ENCODE measurements at places on chromosomes 5 and 9. TPM values are rescaled to one million over a fixed set of nuclear protein-coding genes. Genes with fewer than 3 reads are reported as not detected.

Gene NNT
- total RNA-seq, result 59.0 TPM

Gene NUDT2
- 19.7 TPM for total RNA-seq

Gene OR13F1
- total RNA-seq, result not detected

GRCh38 chr5:81251922-81252321, 18.8 kb downstream of the CKMT2 start:
- no peak for DNase-seq
- peaks cover 8% of the 10 kb centered on the region for H3K36me3 ChIP-seq
- no peak overlapping the region for H3K27ac ChIP-seq
- no peaks in the 10 kb centered on the region for H3K4me1 ChIP-seq
- H3K27me3 ChIP-seq, result no peaks in the 10 kb centered on the region

DNA sequence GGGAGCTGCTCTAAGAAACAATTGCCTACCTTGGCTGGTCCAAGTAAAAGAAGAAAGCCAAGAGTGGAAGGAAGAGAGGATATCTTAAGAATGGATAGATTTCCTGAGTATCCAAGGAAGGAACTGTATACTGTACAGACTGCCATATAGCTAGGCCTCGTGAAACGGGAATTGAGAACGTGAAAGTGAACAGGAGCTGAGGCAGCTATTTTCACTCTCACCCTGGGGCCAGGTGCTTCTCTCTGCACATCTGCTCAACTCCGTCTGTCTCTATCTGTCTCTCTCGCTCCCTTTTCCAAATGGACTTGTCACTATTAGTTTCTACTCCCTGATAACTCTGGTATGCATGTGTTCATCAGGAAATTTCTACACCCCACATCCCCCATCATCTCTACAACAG, 35.9 kb upstream of the TESK1 start:
- H3K27me3 ChIP-seq, result no peaks in the 10 kb centered on the region
- DNase-seq, result no peak
- H3K36me3 ChIP-seq, result no peaks in the 10 kb centered on the region
- peak overlapping the region; percentile 76 for H3K27ac ChIP-seq

GRCh38 chr9:17349831-17350230, 215.0 kb downstream of the CNTLN start:
- no peak overlapping the region for H3K4me3 ChIP-seq
- no peak overlapping the region for H3K27ac ChIP-seq
- no peaks in the 10 kb centered on the region for H3K4me1 ChIP-seq
- H3K27me3 ChIP-seq, result no peaks in the 10 kb centered on the region

- peaks cover 5% of the 10 kb centered on the region for H3K4me1 ChIP-seq
- H3K27ac ChIP-seq, result no peak overlapping the region
- DNase-seq, result no peak
- no peaks in the 10 kb centered on the region for H3K36me3 ChIP-seq
- H3K27me3 ChIP-seq, result no peaks in the 10 kb centered on the region
- H3K4me3 ChIP-seq, result no peak overlapping the region
These were observed 141.6 kb upstream of the CHD1 start for GRCh38 chr5:99070362-99070761.

GRCh38 chr5:98773464-98774191, at the start of gene RGMB:
Gene RGMB, plus strand, starts transcription at chr5:98773663. Its CDS starts 408 bp downstream, at chr5:98774071.
- peak within 1 kb of the TSS; percentile 96 for H3K4me3 ChIP-seq
- peak within 1 kb of the TSS; percentile 96 for H3K27ac ChIP-seq
- peaks cover 8% of the 10 kb centered on the region for H3K36me3 ChIP-seq
- H3K4me1 ChIP-seq, result peaks cover 55% of the 10 kb centered on the region
- H3K27me3 ChIP-seq, result peaks cover 2% of the 10 kb centered on the region
- peak; percentile 83 for DNase-seq

DNA sequence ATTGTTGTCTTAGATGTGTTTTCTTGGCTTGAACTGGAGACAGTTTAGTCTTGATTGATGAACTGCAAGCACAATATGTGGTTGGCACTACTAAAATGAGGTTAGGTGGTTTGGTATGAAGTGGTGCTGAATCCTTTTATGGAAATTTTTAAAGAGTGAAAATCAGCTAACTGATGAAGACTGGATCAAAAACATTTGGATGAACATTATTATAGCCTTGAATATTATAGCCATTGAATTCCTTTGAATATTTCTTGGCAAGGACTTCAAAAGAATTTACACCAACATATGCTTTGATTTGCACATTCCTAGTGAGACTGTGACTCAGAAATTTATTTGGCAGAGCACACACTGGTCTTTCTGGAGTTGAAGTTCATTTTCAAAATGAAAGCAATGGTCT, 318.3 kb downstream of the CHSY3 start:
- H3K27me3 ChIP-seq, result no peaks in the 10 kb centered on the region
- no peak overlapping the region for H3K4me3 ChIP-seq

All from activated B cell treated with CpG ODN at 0.5 μM for 24 hours (primary cell).